ENCODE measurements at places on chromosomes 7 and 10.

GRCh38 chr10:21737106-21737505 is 203.1 kb downstream of the MLLT10 start:
- no peak for DNase-seq

- DNase-seq: no peak
Measured at GRCh38 chr7:102396710-102397019, 502 bp downstream of the PRKRIP1 start.

DNA sequence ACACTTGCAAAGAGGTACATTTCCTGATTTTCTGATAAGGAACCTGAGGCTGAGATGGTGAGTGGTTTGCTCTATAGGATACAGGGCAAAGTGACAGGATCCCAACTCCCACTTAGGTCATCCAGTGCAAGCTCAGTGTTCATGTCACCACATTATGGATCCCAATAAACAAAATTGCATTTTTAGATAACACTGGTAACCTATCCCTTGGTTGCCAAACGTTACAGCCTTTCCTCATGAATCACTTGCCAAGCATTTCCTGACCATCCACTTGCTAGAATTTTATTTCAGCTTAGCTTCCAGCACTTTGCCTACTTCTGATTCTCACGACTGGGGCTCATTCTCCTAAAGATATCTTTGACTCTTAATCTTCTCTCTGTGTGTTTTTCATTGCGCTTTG is 131.4 kb upstream of the ODAD2 start:
- no peak for DNase-seq

GRCh38 chr7:36838616-36839225 is 114.4 kb upstream of the AOAH start:
- no peak for DNase-seq

DNA sequence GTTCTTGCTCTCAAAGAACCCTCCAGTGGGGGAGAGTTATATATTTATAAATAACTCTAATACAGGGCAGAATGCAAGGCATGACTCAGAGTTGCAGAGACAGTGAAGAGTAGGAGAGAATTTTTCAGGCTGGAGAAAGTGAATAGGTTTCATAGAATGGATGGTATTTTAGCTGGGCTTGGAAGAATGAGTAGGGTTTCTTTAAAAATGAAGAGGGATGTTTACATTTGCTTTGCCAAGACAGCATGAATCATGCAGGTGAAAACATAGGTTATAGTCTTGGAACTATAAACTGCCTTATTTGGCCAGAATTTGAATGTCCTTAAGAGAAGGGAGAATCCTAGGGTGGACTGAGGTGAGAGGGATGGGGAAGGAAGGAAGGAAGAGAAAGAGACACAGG is 124.8 kb downstream of the CPED1 start:
- DNase-seq: no peak

DNA sequence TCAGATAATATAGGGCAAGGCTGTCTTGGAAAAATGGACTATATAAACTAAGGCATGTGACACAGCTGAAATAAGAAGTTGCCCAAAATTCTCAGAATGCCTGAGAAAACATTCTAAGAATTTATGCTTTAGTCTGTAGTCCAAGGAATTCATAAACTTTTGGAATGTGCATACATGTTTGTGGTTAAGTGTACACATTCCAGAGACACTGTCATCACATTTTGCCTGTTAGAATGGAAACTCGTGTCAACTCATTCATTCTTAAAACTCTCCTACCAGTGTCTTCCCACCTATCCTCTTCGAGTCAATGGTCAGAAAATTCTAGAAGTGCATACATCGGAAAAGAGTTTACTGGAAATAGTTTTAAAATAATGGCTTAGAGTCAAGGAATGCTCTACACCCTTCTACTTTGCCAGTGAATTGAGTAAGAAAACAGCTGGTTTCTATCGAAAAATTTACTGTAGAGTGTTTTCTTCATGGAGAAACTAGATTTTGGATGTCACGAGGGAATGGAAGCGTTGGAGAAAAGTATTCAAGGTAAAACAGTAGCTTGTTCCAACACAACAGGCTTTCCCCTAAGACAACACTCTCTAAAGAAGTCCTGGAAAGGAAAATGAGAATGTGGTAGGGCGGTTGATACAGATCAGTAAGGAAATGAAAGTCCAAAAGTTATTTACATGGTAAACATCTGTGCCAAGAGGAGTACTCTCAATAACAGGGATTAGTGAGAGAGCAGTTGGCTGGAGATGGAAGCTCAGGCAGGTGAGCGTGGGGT is 1177.6 kb upstream of the C7orf33 start:
- no peak for DNase-seq

DNA sequence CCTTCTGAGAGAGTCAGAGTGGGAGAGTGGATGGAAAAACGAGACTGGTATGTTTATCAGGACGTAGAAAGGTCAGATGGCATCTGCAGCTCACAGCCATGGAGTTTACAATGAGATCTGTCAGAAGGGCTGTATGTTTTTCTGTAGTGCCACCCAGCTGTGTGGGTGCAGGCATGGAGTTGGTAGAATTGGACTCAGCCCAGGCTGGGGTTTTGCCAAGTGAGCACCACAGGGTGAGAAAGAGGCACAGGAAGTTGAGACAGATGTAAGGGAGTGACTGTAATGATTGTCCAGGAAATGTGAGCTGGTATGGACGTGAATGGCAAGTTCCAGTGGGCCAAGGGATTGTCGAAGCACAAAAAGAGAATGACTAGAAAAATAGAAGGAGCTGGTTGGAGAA is 9.1 kb upstream of the ZYX start:
- peak; percentile 66 for DNase-seq

DNA sequence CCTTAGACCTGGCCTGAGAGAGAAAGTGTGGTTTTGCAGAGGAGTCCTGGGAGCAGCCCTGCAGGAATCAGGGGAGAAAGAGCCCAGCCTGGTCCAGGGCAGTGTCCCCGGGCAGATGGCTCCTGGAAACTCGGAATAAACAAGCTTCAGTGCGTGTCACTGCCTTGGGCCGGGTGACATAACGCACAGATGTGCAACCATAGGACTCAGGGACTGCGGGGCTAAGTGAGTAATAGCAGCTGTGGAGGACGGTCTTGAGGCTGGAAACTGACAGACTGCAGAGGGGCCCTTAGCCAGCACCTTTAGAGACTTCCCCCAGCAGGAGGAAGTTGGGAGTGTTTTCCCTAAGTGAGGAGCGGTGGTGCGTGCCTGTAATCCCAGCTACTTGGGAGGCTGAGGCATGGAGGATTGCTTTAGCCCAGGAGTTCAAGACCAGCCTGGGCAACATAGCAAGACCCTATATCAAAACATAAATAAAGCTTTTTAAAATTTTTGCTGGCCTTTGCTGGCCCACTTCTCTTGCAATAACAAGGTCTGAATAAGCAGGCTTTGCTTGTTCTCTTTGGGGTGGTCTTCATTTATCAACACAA is 5.3 kb upstream of the CLIP2 start:
- no peak for DNase-seq

DNA sequence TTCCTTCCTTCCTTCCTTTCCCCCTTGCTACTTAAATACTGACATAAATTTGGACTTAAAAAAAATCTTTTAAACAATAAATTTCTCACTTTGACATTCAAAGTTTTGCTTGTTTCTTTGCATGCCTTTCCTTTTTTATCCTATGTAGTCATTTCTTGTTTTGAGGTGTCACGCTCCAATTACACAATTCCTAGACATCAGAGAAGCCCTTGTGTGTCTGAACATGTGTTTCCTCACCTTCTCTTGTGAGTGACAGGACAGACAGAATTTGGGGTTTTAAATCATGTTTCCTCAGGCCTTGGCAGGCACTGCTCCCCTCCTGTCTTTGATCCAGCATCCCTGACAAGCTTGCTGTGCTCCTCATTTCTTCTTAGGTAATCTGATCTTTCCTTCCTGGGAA is 91.3 kb downstream of the CYTH3 start:
- no peak for DNase-seq
